ENCODE measurements at places on chromosomes 2 and 18.

- DNase-seq = no peak
Observed at GRCh38 chr18:10167759-10168158, 253.9 kb downstream of the VAPA start.

DNA sequence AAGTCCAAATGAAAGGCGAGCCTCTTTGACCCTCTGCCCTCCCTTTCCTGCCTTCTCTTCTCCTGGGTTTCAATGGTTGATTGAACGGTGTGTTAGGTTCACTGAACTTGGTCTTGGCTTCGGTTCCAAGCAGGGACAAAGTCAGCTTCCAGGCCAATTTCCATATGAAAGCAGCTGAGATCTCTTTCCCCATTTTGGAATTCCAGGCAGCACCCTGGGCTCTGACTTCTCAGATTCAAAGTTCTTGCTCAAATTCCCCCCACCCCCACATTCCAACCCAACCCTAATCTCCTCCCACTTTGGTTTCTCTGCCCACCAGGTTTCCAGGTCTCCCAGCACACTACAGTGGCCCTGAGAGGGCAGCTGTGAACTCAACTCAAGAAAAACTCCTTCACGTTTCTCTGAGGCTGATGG, 231.0 kb downstream of the INSIG2 start:
- DNase-seq = no peak

DNA sequence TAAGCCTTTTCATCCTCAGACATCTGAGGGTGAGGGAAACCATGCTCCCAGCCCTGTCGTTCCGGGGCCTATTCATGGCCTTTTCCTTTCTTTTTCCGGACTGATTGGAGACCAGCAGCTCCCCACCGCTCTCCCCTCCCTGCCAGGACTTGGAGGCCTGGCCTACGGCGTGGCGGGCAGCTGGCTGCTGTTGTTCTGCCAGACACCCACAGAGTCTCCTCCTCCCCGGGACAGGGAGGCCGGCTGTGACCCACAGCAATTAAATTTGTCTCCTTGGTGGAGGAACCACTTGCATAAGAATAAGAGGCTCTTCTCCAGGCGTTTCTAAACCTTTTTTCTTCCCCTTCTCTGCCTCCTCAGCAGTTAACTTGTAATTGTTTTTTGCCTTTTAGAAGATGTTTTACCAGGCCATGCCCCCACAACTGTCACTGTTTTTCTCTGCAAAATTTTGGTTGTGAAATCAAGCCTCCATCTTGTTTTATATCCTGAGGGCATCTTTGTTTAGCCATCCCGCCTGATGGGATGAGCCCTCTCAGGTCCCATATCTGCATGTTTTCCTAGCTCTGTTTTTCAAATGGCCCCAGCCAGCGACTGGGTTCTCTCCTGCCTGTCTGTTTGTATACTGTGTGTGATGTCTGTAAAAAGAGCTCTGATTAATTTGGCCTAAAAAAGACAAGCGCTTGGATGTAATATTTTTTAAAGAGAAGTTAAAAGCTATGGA, 1060.0 kb upstream of the DDX18 start:
- no peak for DNase-seq

DNA sequence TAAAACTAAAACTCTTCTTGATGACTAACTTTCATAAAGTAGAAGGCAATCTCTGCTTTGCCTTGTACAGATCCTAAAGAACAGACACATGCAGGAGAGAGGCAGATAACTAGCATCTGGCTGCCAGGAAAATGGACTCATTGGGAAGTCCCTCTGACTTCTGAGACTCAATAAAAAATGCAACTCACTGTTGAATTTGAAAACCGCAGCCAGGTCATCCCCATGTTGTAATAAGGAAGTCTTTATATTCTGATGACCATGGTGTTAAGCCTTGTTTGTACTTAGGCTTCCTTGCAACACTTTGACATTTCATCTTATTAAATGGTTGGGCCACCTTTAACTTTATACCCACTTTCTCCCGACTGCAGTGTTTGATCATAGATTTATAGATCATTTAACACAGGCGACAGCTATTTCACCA, 375.1 kb upstream of the KCNH7 start:
- peak; percentile 42 for DNase-seq

GRCh38 chr2:4745056-4745991, 946.9 kb upstream of the SOX11 start:
- no peak for DNase-seq

GRCh38 chr2:241637795-241638660, 535 bp downstream of the ATG4B start:
- DNase-seq = peak; percentile 13

- DNase-seq = no peak
Observed at GRCh38 chr18:45821026-45821425, 4.4 kb upstream of the SIGLEC15 start.

GRCh38 chr2:121377646-121378045, 92.6 kb upstream of the TFCP2L1 start:
- DNase-seq = no peak

GRCh38 chr2:180695586-180696401, 284.6 kb upstream of the UBE2E3 start:
- no peak for DNase-seq

DNA sequence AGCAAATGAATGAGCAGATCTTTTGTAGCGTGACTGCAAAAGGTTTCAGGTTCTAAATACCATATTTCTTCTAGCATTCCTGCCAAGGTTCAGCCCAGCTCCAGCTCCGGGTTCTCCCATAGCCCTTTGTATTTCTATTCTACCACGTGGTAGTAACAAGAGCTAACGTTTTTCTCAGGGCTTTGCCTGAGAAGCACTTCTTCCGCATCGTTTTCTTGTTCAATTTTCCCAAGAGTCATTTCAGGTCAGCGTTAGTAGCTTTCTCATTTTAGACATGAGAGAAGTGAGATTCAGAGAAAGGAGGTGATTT, 120.1 kb upstream of the MYCN start:
- DNase-seq = no peak

DNA sequence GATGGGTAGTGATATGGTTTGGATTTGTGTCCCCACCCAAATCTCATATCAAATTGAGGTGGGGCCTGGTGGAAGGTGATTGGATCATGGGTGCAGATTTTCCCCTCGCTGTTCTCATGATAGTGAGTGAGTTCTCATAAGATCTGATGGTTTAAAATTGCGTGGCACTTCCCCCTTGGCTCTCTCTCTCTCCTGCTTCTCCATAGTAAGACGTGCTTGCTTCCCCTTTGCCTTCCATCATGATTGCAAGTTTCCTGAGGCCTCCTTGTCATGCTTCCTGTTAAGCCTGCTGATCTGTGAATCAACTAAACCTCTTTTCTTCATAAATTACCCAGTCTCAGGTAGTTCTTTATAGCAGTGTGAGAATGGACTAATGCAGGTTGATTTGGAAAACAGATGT, 223.2 kb upstream of the APCDD1 start:
- no peak for DNase-seq

DNA sequence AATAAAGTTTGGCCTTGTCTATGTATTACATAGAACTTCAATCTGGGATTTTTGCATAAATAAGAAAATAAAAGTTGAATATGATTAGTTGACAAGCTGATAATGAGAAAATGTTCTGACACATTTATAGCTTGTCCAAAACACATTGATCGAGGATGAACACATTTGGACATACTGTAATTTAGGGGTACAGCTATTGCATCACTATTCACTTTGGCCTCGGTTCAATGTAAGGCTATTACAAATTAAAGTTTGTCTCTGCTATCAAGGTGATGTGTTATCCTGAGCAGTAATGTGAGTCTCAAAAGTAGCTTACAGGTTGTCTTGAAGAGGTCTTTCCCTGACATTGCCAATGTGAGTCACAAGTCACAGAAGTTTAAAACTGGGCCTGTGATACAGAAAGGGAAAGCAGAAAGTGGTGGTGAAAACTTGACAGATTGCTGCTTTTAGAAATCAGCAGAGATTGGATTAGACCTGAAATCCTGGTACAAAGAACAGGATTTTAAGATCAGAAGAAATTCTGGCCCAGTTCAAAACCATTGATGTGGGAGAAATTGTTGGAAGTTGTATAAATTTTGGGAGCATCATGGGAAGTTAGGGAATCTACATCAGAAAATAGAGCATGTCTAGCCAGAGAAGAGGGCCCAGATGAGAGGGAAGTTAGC, 674.1 kb downstream of the NYAP2 start:
- no peak for DNase-seq

GRCh38 chr18:46171331-46171730, 67.1 kb downstream of the HAUS1 start:
- no peak for DNase-seq

DNA sequence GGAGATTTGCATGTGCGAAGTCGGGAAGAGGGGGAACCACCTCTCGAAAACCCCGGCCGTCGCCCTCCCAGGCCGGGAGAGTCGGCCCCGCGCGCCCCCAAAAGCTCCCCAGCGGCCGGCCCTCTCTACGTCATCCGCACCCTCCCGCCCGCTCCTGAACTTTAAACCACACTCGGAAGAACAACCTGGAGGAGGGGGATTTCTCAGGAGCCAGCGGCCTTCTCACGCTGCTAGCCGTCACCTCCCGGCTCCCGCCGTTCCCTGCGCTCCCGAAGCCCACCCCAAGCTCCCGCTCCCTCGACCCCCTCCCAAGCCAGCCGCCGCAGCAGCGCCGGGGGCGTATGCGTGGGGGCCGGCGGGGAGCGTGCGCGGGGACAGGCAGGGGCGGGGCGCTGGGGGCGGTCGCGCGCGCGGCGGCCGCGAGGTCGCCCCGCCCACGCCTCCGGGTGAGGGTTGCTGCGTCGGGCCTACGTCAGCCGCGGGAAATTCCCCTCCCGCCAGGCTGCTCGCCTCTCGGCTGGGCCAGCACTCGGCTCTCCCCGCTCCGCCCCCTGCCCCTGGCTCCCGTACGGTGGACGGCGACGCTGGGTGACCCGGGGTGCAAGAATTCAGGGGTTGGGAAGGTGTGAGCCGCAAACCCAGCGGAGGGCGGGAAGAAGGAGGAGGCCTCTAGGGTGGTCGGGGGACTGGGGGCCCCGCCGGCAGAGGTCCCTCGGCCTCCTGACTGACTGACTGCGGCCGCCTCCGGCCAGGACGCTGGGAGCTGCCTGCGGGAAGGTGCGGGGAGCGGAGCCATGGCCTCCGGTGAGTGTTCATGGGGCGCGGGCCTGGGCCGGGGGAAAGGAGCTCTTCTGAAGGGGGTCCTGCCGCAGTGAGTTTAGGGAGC, at the start of gene REL:
Gene REL, plus strand, starts transcription at position 528 of the 886 bp plus-strand sequence. Its CDS starts 267 bp downstream, at position 795.
- peak; percentile 66 for DNase-seq

- DNase-seq = no peak
Observed at GRCh38 chr2:136281281-136282114, 163.5 kb upstream of the CXCR4 start.

DNA sequence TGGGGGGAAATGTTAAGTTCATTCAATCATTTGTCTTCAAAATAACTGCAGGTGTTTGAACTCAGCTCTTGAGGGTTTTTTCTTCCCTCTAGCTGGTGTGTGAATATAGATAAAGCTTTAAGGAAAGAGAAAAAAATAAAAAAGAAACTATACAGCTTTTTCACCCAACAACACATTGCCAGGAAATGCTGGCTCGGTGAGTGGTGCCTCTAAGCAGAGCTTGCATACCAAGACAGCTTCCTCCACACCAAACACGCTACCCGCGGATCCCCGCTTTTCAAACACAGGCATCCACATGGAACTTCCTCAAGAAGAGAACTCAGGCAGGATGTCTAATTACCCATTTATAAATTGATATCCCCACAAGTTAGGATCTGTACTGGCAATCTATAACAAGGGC, 69.8 kb upstream of the TANK start:
- no peak for DNase-seq

GRCh38 chr18:57811477-57812125, 8.5 kb upstream of the ATP8B1 start:
- DNase-seq = no peak

- no peak for DNase-seq
Observed at GRCh38 chr2:62334440-62335058, 138.6 kb downstream of the B3GNT2 start.

DNA sequence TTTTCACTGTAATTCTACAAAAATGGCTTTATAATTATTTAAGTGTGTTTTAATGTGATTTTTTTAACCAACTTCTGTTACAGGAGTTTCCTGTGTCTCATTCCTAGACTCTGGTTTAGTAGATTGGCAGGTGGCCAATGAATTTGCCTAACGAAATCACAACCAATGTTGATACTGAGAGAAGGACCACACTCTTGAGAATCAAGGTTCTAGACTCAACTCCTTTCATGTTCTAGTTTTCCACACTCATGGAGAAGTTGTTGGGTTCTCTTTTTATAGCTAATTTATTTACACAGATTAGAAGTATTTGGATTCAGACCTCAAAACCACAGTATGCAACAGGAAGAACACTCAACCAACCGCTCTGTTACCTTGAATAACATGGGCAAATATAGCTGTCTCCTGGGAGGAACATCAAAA, 22.6 kb upstream of the USP34 start:
- no peak for DNase-seq

GRCh38 chr2:233934524-233934923, 17.4 kb downstream of the TRPM8 start:
- no peak for DNase-seq

DNA sequence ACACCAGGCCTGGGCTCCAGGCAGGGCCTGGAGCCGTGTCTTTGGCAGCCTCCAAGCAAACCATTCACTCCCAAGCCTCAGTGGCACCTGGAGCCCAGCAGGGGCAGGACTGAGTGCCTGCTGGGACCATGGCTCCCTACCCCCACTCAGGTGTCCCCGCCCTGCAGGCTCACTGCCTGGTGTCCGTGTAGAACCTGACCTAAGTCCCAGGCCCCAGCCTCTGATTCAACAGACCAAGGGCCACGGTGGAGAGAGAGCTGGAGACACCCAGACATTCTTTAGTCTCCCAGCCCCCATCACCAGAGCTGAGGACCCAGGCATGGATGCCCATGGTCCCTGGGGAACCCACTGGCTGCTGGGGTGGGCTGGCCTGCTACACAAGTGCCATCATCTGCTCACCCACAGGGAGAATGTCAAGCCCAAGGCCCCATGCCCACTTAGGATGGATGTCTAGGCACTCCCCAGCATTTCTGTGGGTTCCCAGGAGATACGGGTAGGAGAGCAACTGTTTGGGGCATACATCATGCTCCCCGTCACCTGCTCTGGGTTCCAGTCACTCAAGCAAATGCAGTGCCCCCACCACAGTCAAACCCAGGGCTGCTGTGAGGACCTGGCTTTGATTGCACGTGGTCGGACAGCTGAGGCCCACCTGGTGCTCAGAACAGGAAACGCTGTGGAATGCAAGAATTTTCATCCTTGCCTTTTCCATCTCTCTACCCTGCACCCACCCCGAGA, 42.9 kb upstream of the ATG16L1 start:
- no peak for DNase-seq

GRCh38 chr2:109189751-109190150, 60.7 kb downstream of the SH3RF3 start:
- no peak for DNase-seq
